Sciatic nerve (tissue), 2 donors: ENCODE measurements at places on chromosomes 3 and 15. TPM values are rescaled to one million over a fixed set of nuclear protein-coding genes. Genes with fewer than 3 reads are reported as not detected.

- DNase-seq: no peak
Measured at GRCh38 chr3:136247855-136248590, 2.1 kb upstream of the PCCB start.

DNA sequence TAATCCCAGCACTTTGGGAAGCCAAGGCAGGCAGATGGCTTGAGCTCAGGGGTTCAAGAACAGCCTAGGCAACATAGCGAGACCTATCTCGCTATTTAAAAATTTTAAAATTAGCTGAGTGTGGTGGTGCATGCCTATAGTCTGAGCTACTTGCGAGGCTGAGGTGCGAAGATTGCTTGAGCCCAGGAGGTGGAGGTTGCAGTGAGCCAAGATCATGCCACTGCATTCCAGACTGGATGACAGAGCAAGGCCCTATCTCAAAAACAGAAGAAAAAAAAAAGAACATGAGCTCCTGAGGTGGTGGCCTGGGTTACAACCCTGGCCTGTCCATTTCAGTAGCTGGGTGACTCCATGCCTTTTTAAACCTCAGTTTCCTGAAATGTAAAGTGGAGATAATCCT is 7.2 kb downstream of the DNASE1L3 start:
- DNase-seq: no peak

- no peak for DNase-seq
Measured at GRCh38 chr3:158381262-158381868, 189.6 kb upstream of the MLF1 start.

DNA sequence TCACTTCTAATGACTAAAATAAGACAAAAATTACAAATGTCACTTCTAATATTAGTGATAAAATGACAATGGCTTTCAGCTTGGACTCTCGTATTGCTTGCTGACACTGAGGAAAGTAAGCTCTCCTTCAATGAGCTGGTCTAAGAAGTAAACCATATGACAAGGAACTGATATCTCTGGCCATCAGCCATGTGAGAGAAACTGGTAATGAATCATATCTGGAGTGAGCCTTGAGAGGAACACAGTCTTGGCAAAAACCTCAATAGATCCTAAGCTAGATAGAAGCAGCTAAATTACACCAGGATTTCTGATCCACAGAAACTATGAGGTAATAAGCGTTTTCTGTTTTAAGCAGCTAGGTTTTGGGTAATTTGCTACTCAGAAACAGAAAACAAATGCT is 1575.1 kb downstream of the OTOL1 start:
- no peak for DNase-seq

GRCh38 chr3:52784931-52785590 is 7.7 kb downstream of the ITIH1 start:
- DNase-seq: peak; percentile 42

GRCh38 chr3:124636863-124637296 is 93.4 kb upstream of the UMPS start:
- no peak for DNase-seq

- peak; percentile 37 for DNase-seq
Measured at GRCh38 chr3:126550488-126551051, 8.2 kb downstream of the C3orf22 start.

- DNase-seq: no peak
Measured at GRCh38 chr3:101732240-101732641, 7.8 kb downstream of the CEP97 start.

The SH2D7 gene
- not detected for total RNA-seq

DNA sequence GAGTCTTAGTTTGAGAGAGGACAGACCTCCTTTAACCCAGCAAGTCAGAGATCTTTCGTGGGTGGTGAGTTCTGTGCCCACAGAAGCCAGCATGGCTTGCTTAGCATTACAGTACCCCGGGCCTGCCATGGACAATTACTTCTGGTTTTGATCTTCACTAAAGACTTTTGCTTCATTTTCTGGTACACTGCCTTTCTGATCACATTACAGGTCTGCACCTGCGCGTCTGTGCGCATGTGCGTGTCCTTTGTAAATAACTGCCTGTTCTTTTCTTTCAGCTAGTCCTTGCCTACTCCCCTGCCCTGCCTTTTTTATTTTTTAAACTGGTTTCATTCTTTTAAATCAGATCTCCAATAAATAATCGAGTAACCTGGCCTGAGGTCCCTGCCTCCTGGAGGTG is 57.1 kb upstream of the CMTM8 start:
- no peak for DNase-seq

The TTLL13 gene
- total RNA-seq: 0.71 TPM

DNA sequence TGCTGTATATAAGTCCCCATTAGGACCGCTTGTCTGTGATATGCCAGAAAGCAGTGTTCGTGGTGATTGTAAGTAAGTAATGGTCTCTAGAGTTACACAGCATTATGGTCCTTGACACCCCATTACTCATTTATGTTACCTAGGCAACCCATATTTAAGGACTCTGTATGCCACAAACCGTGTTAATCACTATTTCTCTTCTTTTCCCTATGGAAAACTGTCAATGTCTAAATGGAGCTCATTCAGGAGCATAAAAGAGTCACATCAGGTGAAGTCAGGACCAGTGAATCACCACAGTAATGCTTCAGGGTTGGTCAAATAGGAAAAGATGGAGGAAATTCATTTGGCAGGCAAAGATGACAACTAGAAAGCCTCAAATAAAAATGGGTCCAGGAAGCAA is 146.6 kb upstream of the PEX5L start:
- DNase-seq: no peak

GRCh38 chr3:106339551-106339950 is 470.7 kb upstream of the CBLB start:
- DNase-seq: no peak

- DNase-seq: no peak
Measured at GRCh38 chr15:91887321-91887720, 33.8 kb downstream of the SLCO3A1 start.

DNA sequence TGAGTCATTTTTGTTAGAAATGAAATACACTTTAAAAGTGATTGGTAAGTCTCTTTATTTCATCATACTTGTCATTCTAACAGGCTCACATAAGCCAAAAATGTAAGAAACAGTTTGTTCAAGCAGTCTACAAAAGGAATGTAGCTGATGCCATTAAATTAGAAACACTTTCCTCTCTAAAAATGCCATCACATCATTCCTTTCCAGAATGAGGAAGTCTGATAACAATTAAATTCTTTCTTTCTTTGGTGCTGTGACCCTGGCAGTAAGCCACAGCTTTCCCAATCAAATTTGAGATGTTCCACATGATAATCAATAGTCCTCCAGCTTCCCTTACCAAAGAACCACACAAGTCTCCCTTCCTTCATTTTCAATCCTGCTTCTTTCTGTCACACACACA is 9.4 kb upstream of the P2RY1 start:
- DNase-seq: no peak

GRCh38 chr3:78988324-78988723 is 779.5 kb downstream of the ROBO1 start:
- no peak for DNase-seq

GRCh38 chr15:77112838-77113504 is 42.1 kb upstream of the TSPAN3 start:
- DNase-seq: no peak

DNA sequence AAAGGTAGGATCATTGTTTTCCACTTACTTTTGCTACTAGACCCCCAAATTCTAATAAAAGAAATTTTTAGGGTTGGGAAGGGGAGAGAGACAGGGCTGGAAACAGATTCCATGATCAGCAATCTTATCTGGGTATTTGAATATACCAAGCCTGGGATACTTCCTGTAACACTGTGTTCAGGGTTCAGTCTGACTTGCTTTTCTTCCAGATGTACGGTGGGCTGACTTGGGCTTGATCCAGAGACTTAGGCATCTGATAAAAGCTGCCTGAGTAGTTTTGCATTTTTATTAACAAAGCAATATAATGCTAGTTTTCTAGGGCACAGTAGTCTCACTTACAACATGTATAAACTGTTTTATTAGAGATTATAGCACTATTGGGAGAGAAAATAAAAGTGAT is 49.2 kb downstream of the KCNMB2 start:
- no peak for DNase-seq

DNA sequence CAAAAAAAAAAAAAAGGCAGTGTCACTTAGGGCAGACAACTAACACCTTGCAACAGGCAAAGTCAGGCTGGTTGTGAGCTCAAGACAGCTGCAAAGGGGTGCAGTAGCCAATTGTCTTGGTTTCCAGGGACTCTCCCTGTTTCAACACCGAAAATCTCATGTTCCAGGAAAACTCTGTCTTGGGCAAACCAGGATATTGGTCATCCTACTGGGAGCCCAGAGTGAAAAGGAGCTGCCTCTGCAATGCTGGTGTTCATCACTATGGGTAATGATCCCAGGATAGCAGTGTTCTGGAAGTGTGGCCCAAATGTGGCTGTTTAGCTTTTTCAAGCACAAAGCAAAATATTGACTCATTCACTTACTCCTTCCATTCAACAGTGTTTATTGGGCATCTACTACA is 82.6 kb downstream of the ARHGAP31 start:
- DNase-seq: no peak

DNA sequence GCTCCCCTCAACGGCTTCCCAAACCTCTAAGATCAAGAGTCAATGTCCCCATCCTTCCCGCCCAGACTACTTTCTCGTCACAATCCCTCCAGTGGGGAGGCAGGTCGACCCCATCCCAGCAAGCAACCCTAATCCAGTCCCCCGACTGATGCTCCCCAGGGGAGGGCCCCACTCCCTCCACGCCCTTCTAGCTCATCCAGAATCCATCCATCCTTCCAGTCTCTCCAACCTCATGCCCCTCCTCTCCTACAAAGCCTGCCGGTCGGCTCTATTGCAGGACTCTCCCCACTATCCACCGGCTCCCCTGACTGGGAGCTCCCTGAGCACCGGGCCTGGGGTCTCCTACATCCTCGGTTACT is 1.3 kb downstream of the ADAMTS7 start:
- no peak for DNase-seq

DNA sequence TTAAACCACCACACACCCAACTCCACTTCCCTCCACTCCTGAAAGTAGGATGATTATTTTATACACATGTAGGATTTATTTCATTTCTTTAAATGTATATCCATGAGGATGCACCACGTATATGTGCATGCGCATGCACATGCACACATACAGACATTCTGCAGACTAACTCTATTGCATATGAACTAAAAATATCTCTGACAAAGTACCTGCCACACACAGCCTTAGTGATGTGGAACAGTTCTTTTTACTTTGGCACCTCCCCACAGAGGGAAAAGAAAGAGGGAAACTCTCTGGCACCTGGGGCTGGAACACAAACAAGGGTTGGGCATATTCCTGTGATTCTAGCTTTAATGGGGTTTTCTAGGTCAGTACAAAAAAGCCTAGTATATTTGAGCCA is 138.2 kb downstream of the CLASP2 start:
- DNase-seq: no peak

- DNase-seq: no peak
Measured at GRCh38 chr3:113736548-113737089, 9.4 kb downstream of the NAA50 start.

- no peak for DNase-seq
Measured at GRCh38 chr15:62841269-62841628, 201.3 kb upstream of the TPM1 start.

- no peak for DNase-seq
Measured at GRCh38 chr3:100105501-100105900, 8.8 kb downstream of the FILIP1L start.

The ITGA11 gene
- total RNA-seq: 10.3 TPM

GRCh38 chr15:41583795-41584194 is 24.8 kb downstream of the TYRO3 start:
- DNase-seq: no peak

The SCN5A gene
- 2.7 TPM for total RNA-seq

The SPESP1 gene
- 2.0 TPM for total RNA-seq

- no peak for DNase-seq
Measured at GRCh38 chr3:33883538-33883950, 85.1 kb downstream of the PDCD6IP start.

- DNase-seq: no peak
Measured at GRCh38 chr15:63385911-63386531, 4.4 kb upstream of the CA12 start.

- DNase-seq: no peak
Measured at GRCh38 chr3:130834476-130834875, 59.4 kb upstream of the ATP2C1 start.

The KAT2B gene
- 69.9 TPM for total RNA-seq

The MRAS gene
- 314 TPM for total RNA-seq

- no peak for DNase-seq
Measured at GRCh38 chr3:45055411-45056143, 29.5 kb downstream of the CLEC3B start.

The IL17RD gene
- total RNA-seq: 14.8 TPM
